ENCODE measurements at places on chromosomes 11 and 22.

DNA sequence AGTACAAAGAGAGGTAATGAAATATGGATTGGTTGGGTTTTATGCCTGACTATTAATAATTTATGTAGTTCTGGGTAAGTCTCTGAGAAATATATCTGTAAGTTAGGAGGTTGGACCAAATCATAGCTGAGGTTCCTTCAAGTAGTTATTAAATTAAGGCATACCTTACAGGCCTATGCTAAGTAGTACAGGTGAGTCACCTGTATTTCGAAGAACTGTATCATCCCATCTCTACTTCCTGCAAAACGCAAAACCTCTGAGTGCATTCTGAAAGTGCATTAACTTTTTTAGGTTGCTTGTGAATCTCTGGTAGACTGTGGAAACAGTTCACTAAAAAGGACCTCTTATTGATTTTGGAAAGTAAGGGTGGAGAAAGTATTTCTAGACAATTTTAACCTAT, 37.1 kb downstream of the APOL5 start:
- DNase-seq: no peak

- DNase-seq: no peak
Observed at GRCh38 chr22:48379371-48379770, 1448.3 kb downstream of the BRD1 start.

DNA sequence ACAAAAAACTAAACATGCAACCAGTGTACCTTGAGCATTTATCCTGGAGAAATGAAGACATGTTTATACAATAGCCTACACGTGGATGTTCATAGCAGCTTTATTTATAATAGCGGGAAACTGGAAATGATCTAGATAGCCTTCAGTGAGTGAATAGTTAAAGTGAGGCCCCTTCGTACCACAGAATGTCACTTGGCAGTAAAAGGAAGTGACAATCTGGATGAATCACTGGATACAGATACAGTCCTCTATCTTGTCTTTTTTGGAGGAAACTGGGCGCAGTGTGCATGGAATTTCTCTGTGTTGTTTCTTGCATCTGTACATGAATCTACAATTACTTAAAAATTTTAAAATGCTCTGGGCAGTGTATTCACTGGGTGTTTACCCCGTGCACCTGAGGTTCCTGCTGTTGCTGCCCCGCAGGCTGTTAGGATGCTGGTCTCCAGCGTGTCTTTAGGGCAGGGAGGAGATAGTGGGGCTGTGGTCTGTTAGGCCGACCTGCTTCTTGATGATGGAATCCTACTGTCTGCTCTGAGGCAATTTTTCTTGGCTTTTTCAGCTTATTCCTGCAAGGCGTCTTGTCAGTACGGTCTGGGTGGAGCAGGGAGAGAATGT, 23.2 kb downstream of the DERL3 start:
- no peak for DNase-seq

- DNase-seq: no peak
Observed at GRCh38 chr11:12777208-12777874, 103.1 kb downstream of the TEAD1 start.

GRCh38 chr11:86380295-86381059, 5.8 kb downstream of the CCDC81 start:
- no peak for DNase-seq

DNA sequence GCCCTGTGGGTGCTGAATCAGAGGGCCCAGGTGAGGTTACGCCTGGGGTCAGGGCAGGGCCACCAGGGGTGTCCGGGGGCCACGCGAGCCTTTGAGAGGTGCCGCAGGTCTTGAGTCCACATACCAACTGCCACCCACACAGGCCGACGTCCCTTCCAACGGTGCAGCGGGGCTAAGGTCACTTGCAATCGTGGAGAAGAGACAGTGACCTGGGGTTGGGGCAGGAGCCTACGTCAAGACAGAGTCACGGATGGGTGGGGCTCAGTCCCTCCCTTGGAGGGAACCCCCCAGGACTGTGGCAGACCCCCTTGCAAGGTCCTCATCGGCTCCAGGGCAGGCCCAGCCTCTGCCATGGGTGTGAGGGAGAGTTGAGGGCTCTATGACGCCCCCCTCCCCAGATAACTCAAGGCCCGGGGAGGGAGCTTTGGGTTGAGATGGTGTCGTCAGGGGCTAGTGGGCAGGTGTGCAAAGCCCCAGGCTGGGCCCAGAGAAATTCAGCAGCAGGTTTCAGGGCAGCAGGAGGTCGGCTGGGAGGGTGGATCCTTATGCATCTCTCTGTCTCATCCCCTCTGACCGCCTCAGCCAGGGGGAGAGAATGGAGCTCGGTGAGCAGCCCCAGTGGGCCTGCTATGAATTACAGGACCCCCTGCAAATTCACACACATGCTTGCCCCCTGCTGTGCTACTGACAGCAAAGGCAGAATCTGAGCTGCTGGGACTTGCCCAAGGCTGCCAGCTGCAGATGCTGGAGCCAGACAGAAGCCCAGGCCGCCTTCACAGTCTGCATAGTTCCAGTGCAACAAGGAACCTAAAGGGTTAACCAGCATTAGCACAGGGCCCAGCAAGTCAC, 60.0 kb downstream of the MYEOV start:
- DNase-seq: no peak

GRCh38 chr11:95154514-95154913, 64.9 kb downstream of the ENDOD1 start:
- peak; percentile 41 for DNase-seq

GRCh38 chr11:47333886-47334443, 18.5 kb downstream of the MYBPC3 start:
- no peak for DNase-seq

- no peak for DNase-seq
Observed at GRCh38 chr22:38220163-38220562, 18.4 kb downstream of the MAFF start.

- DNase-seq: no peak
Observed at GRCh38 chr11:66251809-66252208, 16.6 kb upstream of the RAB1B start.

DNA sequence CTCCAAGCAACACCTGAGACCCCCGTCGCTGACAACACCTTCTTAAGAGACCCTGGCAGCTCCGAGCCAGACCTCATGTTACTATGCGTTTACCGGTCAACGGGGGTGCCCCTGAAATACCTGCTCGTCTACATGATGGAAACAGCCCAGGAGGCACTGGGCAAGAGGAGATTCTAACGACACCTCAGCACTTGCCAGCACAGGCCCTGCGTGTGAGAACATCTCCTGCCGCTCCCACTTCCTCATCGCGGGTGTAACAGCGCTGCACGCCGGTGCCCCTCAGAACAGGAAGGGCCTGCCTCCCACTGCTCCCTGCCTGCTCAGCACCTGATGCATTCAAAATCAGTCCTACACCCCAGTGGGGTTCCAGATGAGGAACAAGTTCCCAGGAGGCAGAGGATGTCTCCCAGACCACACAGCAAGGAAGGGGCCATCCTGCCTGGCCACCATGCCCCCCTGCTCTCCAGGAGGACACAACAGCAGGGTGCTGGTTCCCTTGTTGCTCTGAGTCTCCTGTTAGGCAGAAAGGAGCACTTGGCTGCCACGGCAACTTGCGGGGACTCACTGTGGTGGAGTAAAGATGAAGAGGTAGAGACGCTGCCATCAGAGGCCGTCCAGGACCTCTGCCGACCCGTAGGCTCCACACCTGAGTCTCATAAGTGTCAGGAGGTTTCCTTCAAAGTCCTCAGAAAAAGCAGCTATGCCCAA, 2.1 kb downstream of the TOLLIP start:
- DNase-seq: no peak

- DNase-seq: no peak
Observed at GRCh38 chr11:110527146-110527545, 97.4 kb downstream of the FDX1 start.

GRCh38 chr11:15266999-15267398, 152.3 kb downstream of the INSC start:
- DNase-seq: no peak

DNA sequence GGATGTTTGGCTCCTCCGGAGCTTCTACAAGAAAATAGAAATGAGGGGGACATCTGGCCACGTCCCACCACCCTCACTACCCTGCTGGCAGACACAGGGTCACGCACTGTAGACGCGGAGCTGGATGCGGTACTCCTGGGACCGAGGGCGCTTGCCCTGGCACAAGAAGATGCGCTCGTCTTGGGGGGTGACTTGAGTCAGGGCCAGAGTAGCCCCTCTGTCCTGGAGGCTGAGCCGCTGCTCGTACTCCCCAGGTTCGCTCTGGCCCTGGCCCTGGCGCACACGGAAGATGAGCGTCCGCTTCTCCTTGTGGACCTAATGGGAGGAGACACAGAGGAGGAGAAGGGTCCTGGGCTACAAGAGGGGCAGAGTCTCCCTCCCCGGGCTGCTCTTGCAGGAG, 2.2 kb downstream of the MCAM start:
- no peak for DNase-seq

DNA sequence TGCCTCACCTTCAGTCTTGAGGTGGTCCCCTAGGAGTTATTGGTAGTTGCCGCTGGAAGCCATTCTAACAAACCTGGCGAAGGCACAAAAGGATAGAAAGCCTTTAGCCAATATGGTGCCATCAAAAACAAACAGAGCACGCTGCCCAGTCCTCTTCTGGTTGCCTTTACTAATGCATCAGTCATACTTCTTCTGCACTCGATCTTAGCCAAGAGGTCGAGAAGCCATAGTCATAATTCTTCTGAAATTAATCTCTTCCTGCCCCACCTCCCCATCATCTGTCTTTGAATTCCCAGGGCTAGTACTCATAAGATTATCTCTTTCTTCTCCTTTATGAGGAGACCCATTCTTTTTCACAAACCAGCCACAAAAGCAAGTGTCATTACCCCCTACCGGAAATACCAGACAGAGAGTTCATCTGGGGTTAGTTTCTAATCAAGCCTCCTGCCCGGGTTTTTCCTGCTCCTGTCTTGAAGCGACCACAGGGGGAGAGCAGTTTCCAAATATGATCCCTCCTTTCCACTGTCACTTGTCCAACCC, 21.4 kb upstream of the EHF start:
- DNase-seq: peak; percentile 91

GRCh38 chr11:16607675-16608644, 130.5 kb upstream of the C11orf58 start:
- DNase-seq: no peak
